ENCODE measurements at places on chromosomes 12 and 14.

DNA sequence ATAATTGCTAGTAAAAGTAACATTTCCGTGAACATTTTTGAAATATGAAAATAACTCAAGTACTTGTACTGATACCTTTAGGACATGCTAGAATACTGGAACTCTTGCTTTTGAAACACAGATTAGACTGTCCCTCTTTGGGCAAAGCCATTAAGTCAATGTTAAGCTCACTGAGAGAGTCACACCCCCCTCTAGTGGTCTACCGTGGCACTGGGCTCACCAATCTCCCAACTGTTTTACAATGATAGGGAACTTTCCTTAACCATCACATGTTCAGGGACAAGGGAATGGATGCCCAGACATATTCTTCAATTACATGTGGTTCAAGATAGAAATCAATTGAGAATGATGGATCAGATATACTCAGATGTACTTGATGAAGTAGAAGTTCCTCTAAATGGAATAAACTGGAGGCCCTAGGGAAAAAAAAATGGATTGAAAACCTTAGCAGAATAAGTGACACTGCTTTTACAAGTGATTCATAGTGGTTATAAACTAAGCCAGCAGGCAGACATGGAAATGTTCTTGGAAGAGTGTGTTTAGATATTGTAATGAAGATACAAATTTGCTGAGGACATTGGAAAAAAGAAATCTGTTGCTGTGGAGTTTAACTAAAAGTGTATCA, 17.8 kb downstream of the NANOG start:
- peak; percentile 50 for DNase-seq

GRCh38 chr14:40119321-40119720, 687.1 kb upstream of the FBXO33 start:
- no peak for DNase-seq

DNA sequence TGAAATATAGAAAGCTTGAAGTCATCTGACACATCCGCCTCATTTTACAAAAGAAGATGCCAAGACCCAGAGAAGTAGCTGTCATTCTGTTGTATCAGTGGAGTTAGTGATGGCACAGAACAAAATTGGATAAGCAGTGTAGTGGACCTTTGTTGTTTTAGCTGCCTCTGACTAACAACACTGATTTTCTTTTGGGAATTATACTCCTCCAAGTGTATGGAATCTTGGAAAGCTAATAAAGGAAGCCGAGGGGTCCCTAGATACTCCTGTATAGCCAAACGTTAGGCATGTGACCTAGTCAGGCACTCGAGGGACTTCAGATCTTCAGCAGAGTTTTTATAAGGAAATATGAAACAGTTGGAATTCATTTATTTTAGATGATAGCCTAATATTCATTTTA, 94.5 kb downstream of the OTOGL start:
- no peak for DNase-seq

DNA sequence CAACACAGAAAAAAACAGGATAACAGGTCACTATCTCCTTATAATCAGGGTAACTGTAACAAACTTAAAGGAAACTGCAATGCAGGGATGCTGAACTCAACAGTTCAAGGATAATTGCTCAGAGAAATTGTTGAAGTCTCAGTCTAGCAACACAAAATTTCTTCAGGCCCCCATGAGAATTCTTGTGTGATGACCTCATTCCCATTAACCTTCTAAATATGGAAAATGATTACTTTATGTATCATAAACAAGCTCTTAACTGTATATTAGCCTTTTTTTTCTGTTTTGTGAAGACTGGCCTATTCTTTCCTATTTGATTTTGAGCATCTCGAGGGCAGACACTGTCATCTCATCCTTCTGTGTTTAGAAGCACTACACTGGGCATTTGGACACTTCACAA, 47.1 kb downstream of the IGF1 start:
- DNase-seq, result no peak

- DNase-seq, result no peak
These were observed 15.8 kb downstream of the TSPAN8 start for GRCh38 chr12:71142016-71142415.

- no peak for DNase-seq
These were observed 42.7 kb upstream of the NEDD1 start for GRCh38 chr12:96864335-96864734.

DNA sequence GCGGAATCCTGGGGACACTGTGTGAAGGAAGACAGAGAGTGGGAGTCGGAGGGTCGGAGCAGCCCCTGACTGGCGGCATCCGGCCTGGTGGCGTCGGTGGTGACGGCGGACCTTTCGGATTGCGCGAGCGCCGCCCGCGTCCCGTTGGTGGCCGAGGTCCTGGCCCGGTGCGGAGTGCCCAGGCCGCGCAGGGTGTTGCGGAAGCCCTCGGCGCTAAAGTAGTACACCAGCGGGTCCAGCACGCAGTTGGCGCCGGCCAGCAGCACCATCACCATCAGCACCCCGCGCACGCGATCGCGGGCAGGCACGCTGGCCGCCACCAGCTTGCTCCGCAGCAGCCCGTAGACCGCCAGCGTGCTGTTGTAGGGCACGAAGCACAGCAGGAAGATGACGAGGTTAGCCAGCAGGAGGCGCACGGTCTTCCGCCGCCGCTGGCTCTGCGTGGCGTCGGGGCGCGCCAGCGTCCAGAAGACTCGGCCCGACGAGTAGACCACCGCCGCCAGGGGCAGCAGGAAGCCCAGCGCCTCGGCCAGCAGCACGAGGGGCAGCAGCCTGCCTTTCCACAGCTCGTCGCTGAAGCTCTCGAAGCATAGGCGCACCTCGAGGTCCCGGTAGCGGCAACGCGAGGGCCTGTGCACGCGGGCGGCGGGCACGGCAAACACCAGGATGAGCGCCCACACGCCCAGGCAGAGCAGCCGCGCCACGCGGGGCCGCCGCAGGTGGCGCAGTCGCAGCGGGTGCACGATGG, 13.1 kb upstream of the CHD4 start:
- DNase-seq, result no peak

DNA sequence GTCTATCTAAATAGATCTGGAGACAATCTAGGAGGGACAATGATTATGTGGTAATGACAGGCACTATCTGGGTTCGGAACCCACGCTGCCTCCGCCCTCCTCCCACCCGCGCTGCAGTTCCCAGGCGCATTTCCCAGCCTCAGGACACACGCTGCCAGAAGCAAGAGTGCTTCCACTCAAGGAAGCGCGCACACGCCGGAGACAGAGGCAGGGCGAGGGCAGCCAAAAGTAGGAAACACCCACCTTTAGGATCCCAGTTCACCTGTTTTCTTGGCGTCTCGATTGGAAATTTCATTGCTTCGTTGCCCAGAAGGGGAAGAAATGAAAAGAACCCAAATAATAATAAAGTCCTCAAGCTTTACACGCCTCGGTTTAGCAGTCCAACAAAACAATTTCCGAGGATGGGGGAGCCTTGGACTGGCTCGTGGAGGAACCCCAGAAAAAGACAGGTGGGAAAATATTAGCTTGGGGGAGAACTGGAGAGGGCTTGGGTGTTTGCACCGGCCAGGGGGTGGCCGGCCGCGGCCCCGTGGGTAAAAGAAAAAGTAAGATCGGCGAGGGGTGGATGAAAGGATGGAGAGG, 474 bp downstream of the KCNK10 start:
- DNase-seq, result no peak

- no peak for DNase-seq
These were observed 90.8 kb downstream of the EPS8 start for GRCh38 chr12:15698377-15698871.

- DNase-seq, result no peak
These were observed 59.5 kb downstream of the VEZT start for GRCh38 chr12:95277139-95277538.

DNA sequence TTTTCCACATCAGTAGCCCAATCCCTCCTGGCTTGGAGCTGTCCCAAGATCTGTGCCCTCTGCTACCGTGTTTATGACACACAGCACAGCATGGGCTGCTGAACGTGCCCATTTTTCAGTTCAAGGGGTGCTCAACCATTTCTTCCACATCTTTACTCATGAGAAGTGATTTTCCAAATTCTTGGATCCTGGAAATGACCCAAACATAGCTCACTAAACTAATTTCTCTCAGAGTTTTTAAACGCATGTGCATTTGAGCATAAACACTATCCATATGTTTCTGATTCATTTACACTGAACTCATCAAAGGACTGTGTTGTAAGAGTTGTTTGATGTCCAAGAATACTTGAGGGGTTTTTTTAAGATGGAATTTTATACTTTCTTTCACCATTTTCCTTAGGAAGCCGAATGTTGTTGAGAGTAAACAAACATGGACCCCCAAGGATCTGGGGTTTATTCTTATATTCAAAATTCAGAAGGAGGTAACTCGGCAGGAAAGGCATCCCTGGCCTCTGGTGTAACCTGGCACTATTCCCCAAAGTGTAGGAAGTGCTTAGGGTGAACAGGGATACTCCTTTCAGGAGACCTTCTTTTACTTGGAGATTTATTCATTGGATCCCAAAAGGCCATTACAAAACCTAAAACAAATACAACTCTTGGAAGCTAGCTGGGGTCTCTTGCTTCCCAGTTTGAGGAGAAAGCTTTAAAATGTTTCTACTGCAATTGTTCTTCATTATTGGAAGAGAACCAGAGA, 215.0 kb downstream of the BMP4 start:
- no peak for DNase-seq

DNA sequence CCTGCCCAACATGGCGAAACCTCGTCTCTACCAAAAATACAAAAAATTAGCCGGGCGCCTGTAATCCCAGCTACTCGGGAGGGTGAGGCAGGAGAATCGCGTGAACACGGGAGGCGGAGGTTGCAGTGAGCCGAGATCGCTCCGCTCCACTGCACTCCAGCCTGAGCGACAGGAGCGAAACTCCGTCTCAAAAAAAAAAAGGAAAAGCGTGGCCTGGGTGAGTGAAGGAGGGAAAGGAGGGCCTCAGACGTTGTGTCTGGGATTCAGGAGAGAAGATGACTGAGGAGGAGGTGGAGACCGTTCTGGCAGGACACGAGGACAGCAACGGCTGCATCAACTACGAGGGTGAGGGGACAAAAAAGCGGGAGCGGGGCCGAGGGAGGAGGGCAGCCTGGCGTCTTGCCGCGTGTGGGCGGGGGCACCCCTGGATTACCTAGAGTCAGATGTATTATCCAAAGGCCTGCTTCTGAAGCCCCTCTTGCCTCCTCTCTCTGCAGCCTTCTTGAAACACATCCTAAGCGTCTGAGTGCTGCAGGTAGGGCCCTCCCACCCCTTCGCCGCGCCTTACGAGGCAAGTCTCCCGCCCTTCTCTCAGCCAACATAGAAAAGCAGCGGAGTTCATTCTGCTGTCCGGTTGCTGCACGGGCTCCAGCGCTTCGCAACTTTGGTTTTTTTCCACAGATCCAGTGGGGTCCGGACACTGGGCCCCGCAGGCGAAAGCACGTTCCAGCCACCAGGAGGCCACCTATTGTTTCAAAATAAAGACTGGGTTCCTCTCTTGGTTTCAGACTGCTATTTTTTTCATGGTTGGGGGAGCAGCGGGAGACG, 744 bp upstream of the MYL6 start:
- peak; percentile 72 for DNase-seq

DNA sequence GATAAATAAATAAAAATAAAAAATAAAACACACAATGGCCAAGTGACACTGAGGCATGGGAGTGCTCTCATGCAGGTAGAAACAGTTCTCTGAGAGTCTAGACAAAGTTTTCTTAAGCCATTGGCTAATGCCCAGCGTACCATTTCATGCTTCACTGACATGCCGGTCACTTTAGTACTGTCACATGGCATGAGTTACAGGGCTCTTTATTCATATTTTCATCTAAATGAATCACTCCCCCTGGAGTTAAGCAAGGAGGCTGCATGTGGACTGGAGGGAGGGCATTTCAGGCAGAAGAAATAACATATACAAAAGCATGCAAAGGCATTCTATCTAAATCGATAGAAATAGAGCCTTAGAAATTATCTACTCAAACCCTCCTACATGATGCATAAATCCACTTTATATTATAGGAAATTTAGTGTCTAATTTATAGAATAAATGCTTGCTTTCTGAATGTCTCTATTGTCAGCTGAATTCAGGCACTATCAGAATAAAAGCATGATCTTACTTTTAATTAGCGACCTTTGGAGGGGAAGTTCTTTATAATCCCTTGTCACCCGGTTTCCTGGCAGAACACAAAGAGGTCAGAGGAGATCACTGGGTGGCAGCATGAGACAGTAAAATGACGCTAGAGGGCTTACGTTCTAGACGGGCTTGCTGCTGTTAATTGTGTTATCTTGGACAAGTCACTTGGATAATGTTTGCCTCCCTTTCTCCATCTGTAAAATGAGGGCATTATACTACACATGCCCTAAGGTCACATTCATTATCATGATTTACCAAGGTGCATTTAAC, 17.5 kb downstream of the DYRK4 start:
- DNase-seq, result no peak

- DNase-seq, result no peak
These were observed 75.3 kb downstream of the AACS start for GRCh38 chr12:125140279-125141209.

DNA sequence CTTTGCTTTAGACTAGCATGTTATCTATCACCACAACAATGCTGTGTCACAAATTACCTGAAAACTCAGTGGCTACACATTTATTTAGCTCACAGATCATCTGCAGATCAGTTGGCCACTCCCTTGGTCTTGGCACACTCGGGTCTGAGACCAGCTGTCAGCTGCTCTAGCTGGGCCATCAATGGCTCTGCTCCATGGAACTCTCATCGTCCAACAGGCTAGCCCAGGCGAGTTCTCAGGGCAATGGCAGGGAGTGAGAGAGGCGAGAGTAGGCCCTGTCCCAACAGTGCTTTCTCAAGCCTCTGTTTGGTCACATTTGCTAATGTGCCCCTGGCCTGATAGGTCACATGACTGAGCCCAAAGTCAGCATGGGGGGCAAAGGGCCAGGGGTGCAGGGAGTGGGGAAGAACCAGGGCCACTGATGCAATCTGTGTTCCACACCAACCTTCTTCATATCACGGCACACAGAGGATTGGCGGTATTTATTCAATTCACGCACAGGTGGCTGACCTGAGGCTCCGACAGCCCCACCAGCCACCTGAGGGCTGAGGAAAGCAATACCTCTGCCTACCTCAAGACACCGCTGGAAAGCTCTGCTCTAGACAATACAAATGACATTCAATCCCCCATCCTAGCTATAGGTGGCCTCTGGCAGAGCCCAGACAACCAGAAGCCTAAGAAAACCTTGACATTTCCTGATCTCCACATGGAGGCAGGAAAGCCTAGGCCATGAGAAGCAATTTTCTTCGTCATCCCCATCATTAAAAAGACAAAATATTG, 82.5 kb downstream of the NT5DC3 start:
- DNase-seq, result no peak

- DNase-seq, result no peak
These were observed 59.5 kb downstream of the ITPR2 start for GRCh38 chr12:26773313-26774104.

DNA sequence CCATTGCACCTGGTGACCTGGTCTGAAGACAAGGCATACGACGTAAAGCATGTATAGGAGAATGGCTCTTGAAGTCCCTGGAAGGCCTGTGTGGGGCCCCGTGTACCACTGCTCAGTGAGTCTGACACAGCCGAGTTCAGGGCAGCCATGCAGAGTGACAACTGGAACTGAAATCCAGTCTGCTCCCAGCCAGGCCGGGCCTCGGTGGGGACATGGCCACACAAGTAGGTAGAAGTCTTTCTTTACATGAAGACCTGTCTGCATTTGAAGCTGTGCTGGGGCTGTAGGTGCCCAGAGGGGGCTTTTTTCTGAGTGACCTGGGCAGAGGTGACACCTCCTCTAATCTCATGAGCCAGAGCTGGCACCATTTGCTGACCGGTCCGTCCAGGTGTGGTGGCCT, 35.7 kb downstream of the ADGRD1 start:
- no peak for DNase-seq

- DNase-seq, result no peak
These were observed 20.7 kb downstream of the ATXN2 start for GRCh38 chr12:111578276-111578970.

All from left renal pelvis (tissue), 4 donors.